ENCODE measurements at places on chromosomes 6 and 20.

DNA sequence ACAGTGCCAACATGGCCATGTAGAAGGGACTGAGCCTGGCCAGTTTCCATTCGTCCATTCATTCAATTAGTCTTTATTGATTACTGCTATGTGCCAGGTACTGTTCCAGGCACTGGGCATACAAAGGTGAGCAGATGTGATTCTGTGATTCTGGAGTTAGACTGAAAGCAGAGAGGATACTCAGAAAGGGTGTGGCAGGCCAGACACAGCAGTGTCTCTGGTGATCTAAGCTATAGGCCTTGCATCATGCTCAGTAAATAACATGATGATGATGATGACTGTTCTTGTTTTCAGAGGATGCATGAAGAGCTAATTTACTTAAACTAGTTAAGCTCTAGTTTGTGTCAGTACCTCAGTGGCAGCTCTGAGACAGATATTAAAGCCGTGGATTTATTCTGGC, 31.4 kb upstream of the FUCA2 start:
- DNase-seq, result peak; percentile 20

DNA sequence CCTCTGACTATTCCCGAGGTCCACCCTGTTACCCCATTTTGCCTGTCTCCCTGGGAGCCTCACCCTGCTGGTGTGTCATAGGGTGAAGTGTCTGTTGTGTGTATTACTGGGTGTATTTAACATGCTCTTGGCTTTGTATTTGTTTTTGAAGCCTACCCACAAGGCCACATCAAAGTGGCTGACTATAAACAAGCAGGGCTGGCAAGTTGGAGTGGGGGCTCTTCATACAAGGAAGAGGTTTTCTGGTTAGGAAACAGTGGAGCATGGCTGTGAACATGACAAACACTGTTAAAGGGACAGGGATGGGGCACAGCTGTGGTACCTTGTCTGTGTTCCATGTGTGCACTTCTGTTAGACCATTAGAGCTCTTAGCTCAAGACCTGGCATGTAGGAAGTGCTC, 26.3 kb downstream of the HECA start:
- no peak for DNase-seq

GRCh38 chr6:133817460-133818047, 71.4 kb upstream of the TCF21 start:
- no peak for DNase-seq

GRCh38 chr6:40723967-40724366, 136.8 kb upstream of the LRFN2 start:
- no peak for DNase-seq

DNA sequence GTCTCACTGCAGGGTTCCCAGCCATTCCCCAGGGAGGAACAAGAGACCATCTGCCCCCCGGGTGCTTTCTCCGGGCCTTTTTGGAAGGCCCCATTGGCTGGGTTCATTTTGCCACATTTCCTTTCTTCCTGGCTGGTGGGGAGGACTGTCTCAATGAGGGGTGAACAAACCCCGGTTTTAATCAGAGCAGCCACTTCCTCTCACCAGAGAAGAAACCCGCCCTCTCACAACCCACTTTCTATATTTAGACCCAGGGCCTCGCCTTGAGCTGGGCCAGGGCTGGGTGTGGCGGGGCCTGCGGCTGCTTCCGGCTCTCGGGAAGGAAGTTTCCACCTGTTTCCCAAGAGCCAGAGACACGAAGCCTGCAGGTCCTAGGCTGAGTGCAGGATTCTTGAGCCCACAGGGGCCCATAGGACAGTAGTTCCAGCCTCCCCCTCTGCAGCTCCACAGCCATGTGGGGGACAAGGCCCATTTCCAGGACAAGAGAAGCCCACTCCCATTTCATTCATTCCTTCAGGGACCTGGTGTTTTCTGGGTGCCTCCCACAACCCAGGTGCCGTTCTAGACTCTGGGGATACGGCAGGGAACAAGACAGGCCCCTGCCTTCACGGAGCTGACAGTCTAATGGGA, 41.8 kb downstream of the RBM38 start:
- no peak for DNase-seq

- no peak for DNase-seq
Measured at GRCh38 chr20:6599876-6600735, 167.4 kb upstream of the BMP2 start.

DNA sequence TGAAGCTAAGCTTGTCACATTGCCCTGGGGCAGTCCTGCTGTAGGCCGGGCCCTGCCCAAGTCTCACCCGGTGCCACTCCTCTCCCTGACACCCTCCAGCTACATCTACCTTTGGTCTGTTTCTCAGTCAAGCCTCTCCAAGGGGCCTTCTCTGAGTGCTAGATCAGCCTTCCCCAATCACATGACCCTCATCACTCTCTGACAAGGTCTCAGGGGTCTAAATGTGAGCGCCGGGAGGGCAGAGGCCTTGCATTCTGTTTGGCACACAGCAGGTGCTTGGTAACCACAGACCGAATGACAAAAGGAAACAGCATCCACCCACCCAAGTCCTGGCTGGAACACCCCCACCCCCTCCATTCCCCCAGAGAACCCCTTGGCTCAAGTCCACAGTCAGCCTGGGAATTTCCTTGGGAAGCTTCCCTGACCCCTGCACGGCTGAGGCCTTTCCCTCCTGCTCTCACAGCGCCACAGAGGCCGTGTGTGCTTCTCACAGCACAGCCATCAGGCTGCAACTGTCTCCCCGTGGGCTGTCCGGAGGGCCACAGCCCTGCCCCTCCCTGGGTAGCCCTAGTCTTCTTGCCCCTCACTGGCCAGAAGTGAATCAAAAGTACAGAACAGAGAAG, 32.9 kb downstream of the PKIG start:
- no peak for DNase-seq

DNA sequence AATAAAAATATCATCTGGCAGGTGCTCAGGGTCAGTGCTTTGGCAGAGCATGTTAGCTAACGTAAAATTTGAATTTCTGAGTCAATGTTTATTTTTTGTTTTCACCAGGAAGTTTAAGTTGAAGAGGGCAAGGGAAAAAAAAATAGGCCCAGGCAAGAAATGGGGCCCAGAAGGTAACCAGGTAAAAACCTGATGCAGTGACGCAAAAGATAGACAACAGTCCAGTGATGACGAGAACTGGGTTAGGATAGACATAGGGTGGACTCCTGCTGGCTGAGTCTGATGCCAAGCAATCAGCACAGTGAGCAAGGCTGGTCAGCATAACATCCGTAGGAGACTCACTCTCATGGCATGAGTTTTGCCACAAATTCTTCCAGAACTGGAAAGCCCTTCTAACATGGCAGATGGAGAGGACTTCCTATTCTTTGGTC, 42.2 kb downstream of the ZHX3 start:
- peak; percentile 48 for DNase-seq

DNA sequence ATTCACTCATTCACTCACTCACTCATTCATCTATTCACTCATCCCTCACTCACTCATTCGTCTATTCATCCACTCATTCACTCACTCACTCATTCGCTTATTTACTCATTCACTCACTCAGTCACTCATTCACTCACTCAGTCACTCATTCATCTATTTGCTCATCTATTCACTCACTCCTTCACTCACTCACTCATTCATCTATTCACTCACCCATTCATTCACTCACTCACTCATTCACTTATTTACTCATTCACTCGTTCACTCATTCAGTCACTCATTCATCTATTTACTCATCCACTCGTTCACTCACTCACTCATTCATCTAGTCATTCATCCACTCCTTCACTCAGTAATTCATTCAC, 128.2 kb downstream of the TTLL2 start:
- no peak for DNase-seq

DNA sequence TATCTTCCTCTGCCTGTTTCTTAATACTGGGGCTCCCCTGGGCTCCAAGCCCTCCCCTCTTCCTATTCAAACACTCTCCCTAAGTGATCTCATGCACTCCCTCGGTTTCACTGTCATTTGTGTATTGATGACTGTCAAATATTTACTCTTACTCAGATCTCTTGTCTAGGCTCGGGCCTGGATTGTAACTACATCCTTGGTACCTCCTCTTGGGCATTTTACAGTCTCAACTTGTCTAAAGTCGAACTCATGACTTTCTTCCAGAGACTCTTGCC, 189.4 kb upstream of the PRDM1 start:
- no peak for DNase-seq

- no peak for DNase-seq
Measured at GRCh38 chr20:18856873-18857272, 43.3 kb downstream of the SCP2D1 start.

DNA sequence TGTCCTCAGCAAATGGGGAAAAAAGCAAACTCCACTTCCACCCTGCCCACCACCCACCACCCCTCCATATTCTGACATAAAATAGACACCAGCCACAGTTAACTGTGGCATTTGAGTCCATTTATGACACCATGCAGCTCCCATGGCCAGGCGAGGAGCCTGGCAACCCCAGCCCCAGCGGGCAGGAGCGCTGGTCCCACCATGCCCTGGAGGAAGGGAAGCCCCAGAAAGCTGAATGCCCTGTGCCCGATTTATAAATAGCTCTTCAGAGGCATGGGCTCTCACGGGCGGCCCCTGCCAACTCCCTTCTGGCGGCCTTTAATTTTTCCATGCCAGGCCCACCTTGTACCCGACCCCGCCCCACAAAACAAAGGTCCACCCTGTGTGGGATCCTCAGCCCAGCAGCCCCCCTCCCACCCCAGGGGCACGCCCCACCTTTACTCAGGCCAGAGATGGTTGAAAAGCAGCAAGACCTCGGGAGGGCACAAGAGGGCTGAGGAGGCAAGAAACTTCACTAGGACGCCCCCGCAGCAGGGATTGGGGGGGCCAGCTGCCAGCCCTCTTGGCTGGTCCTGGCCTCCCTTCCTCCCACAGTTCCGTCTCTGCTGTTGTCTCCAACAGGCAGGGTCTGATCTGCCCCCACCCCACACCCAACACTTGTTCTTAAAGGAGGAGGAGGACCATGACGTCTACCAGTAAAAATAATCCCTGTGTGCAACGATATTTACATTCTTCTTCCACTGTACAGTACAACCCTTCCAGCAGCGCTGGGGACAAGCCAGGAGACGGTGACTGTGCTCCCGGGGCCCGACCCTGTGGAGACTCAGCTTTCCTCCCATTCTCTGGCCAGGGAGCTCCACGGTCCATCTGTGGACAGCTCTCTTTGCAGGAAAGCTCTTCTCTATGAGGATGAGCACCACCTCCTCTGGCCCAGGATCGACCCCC, 115.6 kb upstream of the CDYL start:
- no peak for DNase-seq

DNA sequence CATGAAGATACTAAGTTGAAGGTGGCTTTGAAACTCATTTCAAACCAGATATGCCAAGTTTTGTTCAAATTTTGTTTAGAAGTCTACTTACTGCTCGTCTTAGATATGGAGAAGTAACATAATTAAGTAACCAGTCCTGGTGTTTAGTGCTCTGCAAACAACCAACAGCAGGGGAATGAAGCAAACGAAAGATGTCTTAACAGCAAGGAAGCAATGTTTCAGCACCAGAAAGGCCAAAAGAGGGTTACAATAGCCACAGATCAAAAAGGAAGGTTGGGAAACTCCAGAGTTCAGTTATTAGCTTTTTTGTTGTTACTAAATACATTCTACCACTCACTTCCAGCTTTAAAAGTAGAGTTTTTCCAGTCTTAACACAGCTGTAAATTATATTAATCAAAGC, 45.1 kb downstream of the LHFPL5 start:
- DNase-seq, result no peak

DNA sequence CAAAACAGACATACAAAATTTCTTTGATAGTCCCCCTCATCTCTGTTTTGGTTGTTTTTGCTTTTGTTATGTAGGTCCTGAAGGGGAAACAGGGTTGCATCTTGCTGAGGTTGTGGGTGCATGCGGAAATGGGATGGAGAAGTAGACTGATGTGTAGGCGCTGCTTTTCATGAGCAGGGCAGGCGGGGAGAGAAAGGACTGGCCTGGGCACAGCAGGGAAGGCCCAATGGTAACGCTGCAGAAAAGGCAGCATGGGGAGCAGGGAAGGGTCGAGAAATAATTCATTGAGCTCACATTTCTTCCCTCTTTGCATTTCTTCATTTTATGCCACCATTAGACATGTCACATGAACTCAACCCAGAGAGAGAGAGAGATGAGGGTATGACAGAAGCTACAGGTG, 74.3 kb upstream of the CCN2 start:
- no peak for DNase-seq

DNA sequence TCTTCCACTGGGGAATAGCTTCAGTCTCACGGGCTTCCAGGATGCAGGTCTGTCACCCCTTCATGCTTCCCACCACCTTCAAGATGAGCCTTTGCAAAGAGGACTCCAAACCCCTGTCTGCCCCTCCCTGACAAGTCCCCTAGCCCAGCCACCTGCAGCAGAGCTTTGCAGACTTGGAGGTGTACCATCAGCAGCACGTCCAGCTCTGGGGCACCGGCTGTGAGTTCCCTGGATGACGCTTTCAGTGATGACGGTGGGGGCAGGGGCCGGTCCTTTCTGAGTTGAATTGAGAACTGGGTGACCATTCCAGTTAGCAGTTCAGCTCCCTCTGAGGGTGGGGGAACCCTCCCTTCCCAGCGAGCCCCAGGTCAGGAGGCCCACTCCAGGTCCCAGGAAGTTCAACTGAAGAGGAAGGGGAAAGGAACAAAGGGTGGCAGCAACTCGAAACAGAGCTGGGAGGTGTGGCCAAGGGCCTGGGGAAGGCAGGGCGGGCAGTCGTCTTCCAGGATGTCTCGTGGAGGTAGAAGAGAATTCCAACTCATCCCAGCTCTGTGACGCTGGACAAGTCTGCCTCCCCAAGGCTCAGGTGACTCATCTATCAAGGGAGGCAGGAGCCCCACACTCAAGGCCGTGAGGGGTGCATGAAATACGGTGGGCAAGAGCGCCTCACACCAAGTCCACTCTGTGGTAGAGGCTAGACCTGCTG, 86.0 kb downstream of the PTPN1 start:
- no peak for DNase-seq

DNA sequence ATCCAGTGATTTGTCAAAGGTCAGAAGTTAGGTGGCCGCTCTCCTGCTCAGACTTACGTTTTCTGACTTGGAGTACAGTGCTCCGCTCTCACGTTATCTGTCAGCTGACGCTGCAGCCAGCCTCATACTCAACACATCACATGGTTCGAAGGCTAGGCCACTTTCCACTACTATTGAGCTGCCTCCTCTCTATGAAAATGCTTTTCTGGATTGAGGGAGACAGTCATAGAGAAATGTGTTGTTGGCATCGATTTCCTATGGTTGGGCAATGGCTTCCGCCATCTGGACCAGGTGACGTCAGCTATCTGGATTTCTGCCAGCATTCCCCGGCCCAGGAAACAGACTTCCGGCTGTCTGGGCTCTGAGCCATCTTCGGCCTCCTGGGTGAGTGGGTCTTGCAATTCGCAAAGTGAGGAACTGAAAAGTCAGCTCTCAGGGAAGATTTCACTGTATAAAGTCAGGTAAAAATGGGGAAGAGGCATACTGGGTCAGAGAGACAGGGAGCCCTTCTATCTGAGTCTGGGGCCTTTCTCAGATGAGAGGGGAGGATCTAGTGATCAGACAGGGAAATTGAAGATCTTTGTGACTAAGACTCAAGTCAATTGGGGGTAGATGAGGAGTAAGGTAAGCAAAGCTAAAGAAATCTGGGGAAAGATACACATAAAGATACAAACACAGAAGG, 37.5 kb upstream of the IER3 start:
- peak; percentile 99 for DNase-seq

GRCh38 chr6:23505026-23505425, 621.0 kb upstream of the NRSN1 start:
- peak; percentile 62 for DNase-seq
